Karpas-422 (cell line): ENCODE measurements at places on chromosomes 1 and 21.

GRCh38 chr1:154765970-154766369 is 104.1 kb downstream of the KCNN3 start:
- peak; percentile 47 for DNase-seq
- peaks cover 12% of the 10 kb centered on the region for H3K4me1 ChIP-seq
- H3K36me3 ChIP-seq = peaks cover 37% of the 10 kb centered on the region
- H3K27ac ChIP-seq = no peak overlapping the region

DNA sequence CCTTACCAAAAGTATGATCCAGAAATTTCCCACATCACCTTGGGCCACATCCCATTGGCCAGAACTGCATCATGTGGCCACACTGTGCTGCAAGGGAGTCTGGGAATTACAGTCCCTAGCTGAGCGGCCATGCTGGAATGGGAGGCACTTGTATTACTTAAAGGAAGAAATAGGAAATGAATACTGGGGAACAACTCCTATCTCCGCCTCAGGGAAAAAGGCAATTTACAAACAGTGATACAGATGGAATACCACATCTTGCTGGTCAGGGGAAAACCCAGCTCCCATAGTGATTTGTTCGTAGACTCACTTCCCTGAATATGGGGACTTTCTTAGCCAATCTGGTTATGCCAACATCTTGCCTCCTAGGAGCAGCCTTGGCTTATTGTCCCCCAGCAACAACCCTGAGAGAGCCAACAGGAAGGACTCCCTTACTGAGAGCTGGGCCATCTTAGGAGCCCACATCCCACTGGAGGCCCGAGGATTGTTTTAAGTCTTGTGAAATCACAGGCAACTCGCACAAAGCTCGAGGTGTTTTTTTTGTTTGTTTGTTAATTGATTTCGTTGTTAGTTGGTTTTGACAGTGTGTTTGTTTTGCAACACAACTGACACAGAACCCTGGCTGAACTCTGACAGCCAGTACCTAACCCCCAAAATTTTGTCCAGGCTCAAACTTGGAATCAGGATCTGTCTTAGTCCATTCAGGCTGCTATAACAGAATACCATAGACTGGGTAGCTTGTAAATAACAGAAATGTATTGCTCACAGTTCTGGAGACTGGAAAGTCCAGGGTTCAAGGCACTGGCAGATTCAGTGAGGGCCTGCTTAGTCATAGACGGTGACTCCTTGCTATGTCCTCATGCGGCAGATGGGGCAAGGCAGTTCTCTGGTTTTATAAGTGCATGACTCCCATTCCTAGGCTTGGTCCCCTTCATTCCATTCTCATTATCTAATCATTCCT is 14.9 kb downstream of the CDA start:
- H3K27me3 ChIP-seq = no peaks in the 10 kb centered on the region
- no peaks in the 10 kb centered on the region for H3K4me1 ChIP-seq
- H3K27ac ChIP-seq = no peak overlapping the region

DNA sequence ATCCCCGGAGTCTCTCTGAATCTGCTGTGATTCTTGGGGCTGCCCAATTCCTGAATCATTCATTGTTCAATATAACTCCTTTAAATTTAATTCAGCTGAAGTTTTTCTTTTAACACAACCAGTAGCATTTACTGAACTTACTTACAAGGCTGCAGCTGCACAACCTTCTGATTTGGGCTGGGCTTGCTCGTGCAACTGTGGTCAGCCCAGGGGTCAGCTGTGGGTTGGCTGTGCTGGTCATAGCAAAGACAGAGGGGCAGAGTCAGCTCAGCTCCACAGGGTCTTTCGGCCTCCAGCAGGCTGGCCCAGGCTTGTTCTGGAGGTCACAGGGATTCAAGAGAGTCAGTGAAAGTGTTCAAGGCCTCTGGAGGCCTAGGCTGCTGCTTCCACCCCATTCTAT is 186.1 kb downstream of the MATN1 start:
- H3K4me1 ChIP-seq = peaks cover 19% of the 10 kb centered on the region
- H3K36me3 ChIP-seq = no peaks in the 10 kb centered on the region
- H3K27ac ChIP-seq = no peak overlapping the region

GRCh38 chr21:42406201-42406621 is 2.5 kb downstream of the UBASH3A start:
- DNase-seq = peak; percentile 47
- no peaks in the 10 kb centered on the region; the same call in 1 of the 2 replicates for H3K36me3 ChIP-seq
- H3K4me1 ChIP-seq = peaks cover 48% of the 10 kb centered on the region
- H3K27me3 ChIP-seq = no peaks in the 10 kb centered on the region; the same call in 1 of the 2 replicates
- H3K4me3 ChIP-seq = no peak overlapping the region

DNA sequence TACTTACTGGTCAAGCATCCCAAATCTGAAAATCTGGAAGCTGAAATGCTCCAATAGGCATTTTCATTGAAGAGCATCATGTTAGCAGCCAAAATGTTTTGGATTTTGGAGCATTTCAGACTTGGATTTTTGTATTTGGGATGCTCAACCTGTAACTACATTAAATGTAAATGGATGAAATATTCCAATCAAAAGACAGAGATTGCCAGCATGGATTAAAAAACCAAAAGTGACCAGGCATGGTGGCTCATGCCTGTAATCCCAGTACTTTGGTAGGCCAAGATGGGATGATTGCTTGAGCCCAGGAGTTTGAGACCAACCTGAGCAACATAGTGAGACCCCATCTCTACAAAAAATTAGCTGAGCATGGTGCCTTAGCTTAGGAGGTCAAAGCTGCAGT is 110.3 kb downstream of the URB2 start:
- DNase-seq = no peak
- H3K27ac ChIP-seq = no peak overlapping the region
- H3K4me1 ChIP-seq = no peaks in the 10 kb centered on the region
- no peaks in the 10 kb centered on the region for H3K36me3 ChIP-seq
